GM23248 (cell line): ENCODE measurements at places on chromosomes 5 and 9. TPM values are rescaled to one million over a fixed set of nuclear protein-coding genes. Genes with fewer than 3 reads are reported as not detected.

GRCh38 chr5:16464664-16465543 lies 696 bp downstream of the ZNF622 start:
- DNase-seq = peak; percentile 63

- DNase-seq = no peak
These were observed 659.1 kb downstream of the EFNA5 start for GRCh38 chr5:107011605-107012004.

The MSMP gene
- not detected in 2 replicates for polyA plus RNA-seq

DNA sequence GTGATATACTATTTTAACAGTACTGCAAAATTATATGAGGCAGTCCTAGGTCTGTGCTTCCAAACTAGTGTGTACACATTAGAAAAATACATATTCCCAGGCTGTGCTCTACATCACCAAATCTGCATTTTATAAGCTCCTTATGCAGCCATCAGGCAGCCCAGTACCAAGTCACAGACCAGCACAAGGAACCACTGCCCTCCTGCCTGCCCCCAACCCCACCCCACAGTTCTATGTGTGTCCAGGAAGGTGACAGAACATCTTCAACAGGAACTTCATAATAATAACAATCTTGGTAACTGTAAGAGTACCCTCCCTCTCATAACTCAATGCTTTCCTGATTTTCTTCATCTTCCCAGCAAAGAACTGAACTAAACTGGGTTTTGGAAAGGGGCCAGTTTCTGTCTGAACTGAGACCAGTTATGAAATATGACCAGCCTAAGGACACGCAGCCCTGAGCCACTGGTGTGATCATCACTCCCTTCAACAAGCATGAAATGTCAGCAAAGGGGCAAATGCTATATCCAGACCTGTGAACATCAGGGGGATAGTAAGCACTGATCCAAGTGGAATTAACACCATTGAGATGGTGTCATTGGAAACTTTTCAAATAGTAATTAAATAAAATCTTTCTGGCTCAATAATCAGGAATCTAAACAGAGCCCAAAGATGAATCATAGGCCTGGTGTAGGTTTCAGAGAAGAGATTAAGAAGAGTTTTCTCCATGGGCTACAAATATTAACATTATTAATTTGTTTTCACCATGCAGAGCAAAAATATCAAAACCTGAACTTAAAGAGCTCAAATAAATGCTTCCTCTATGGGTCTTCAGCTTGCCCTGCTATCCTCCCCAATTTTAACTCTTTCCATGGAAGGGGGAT lies 82.1 kb downstream of the DPYSL3 start:
- DNase-seq = peak; percentile 57

The HEMGN gene
- polyA plus RNA-seq = not detected in 2 replicates

The PCDHGB1 gene
- polyA plus RNA-seq = 0.16 and 0.19 TPM in 2 replicates

The ENC1 gene
- 14.6 and 15.8 TPM in 2 replicates for polyA plus RNA-seq

The TSSK1B gene
- polyA plus RNA-seq = not detected in 2 replicates

- no peak for DNase-seq
These were observed 33.8 kb downstream of the NEUROG1 start for GRCh38 chr5:135501965-135502364.

The MCTP1 gene
- 0.08 and 0.23 TPM in 2 replicates for polyA plus RNA-seq

The LCN9 gene
- polyA plus RNA-seq = not detected in 2 replicates

DNA sequence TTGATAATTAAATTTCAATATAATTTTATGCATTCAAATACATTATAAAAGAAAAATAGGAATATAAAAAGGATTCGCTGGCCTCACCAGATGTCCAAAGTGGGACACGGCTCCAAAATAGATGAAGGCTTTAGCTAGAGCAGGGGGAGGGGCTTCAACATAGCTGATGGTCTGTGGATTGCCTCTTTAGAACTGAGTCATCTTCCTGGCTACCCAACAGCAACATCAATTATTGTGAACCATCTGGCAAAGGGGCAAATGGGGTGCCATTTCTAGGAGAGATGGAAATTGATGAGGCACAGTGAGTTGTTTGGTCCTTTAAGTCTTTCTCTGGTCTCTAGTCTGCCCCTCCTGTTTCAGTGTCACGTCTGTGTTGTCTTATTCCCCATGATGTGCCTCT lies 44.2 kb upstream of the CD180 start:
- DNase-seq = no peak

The CTXN3 gene
- not detected in 2 replicates for polyA plus RNA-seq

- no peak for DNase-seq
These were observed 343.7 kb downstream of the SPOCK1 start for GRCh38 chr5:137155261-137156000.

The SPATA6L gene
- polyA plus RNA-seq = 0.69 and 1.4 TPM in 2 replicates

DNA sequence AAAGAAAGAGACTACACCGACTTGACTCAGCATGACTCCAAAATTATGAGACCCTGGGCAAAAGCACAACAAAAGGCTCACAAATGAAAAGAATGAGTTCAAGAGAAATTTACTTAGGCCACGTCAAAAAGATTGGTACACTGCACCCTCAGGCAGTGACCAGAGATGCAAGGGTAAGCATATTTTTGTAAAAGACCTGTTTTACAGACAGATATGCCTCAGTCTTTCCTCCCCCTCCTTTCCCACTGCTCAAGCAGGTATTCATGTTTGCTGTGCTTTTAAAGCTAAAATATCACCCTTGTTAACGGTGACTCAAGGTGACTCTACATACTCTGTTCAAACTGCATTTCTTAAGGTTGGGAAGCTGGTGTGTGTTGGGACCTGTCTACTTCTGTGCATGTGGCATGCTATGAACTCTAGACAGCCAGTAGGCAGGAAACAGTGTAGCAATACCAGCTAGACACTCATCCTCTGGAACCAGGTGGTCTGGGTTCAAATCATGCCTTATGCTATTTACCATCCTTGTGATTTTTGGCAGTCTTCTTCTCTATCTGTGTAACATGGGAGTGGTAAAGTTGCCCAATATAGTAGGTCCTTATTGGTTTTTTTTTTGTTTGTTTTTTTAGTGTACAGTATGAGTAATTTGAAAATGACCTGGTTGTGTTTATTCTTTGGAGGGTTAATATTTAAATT lies 98.7 kb downstream of the TLE4 start:
- DNase-seq = peak; percentile 21

The IQGAP2 gene
- 0.11 TPM in 1 of 2 replicates, not detected in the other for polyA plus RNA-seq

- DNase-seq = peak; percentile 52
These were observed 1042.3 kb downstream of the CDH12 start for GRCh38 chr5:21810737-21811316.

- DNase-seq = no peak
These were observed 22.7 kb downstream of the ANKRD33B start for GRCh38 chr5:10586555-10586954.

GRCh38 chr5:130708754-130709153 lies 456.3 kb downstream of the HINT1 start:
- DNase-seq = no peak

GRCh38 chr5:76863001-76863400 lies 13.2 kb downstream of the S100Z start:
- no peak for DNase-seq

DNA sequence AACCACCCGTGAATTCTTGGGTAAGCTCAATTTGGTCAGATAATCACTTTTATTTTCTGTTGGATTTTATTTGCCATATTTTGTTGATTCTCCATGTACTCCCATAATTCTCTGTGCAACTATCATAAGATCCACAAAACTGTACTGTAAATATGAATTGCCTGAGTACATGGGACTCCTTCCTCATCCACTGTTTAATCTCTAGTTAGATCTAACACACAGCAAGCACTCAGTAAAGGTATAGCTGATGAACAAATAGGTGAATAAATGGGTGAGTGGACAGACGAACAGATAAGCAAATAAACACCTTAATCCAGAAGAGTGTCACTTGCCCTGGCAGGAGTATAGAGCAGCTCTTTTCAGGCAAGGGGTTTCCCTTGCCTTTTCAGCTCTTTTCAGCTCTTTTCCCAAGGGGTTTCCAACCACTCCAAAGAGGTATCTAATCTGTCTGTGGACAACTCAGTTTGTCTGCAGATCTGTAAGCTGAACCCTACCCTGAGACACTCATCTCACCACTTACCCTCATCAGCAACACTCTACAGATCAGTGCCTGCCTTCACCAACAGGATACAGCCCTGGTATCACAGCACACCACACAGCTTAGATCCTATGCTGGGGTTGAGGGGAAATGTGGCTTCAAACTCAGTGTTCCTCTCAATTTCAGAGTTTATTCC lies 51.2 kb downstream of the SIL1 start:
- no peak for DNase-seq

DNA sequence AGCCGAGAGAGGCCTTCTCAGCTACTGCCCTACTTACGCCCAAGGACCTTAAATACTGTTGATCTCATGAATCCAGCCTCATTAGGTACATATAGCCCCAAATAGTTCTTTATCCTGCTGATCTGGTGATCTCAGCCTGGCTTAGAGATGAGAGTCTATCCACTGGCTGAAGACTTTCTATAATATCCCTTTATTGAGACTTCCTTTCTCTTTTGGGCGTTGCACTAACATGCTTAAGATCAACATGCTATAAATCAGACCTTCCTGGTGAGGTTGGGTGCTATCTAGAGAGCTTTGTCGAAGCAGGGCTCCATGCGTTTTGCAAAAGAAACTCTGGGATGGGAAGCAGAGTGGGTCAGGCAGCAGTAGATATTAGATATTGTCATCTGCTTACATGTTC lies 44.0 kb upstream of the AGXT2 start:
- DNase-seq = no peak

GRCh38 chr9:72600671-72601070 lies 79.3 kb downstream of the TMC1 start:
- no peak for DNase-seq

The BHMT2 gene
- 6.2 and 7.0 TPM in 2 replicates for polyA plus RNA-seq

The SLC6A19 gene
- not detected in 2 replicates for polyA plus RNA-seq

DNA sequence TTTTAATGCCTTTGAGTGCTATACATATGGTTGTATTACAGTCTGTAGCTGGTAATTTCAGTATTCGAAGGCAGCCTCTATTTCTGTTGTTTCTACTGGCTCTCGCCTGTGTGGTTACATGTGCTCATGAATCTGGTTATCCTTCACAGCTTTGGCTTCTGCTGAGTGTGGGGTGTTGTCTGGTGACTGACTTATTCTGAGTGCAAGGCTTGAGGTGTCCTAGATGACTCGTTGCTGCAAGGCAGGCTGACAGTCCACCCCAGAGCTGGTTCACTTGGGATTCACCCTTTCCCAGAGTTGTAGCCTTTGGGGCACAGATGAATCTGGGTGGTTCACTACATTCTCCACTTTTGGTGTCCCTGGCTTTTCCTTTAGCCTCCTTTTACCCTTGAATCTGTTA lies 41.4 kb downstream of the PDE8B start:
- peak; percentile 36 for DNase-seq

GRCh38 chr5:62093976-62094375 lies 212.0 kb upstream of the KIF2A start:
- peak; percentile 26 for DNase-seq

The KCNN2 gene
- polyA plus RNA-seq = not detected in 2 replicates

GRCh38 chr5:55903121-55903701 lies 52.1 kb downstream of the IL31RA start:
- DNase-seq = no peak

GRCh38 chr5:166596043-166596442 lies 1695.4 kb upstream of the WWC1 start:
- DNase-seq = no peak

The IL9 gene
- polyA plus RNA-seq = not detected in 2 replicates

The MARCOL gene
- not detected in 2 replicates for polyA plus RNA-seq

DNA sequence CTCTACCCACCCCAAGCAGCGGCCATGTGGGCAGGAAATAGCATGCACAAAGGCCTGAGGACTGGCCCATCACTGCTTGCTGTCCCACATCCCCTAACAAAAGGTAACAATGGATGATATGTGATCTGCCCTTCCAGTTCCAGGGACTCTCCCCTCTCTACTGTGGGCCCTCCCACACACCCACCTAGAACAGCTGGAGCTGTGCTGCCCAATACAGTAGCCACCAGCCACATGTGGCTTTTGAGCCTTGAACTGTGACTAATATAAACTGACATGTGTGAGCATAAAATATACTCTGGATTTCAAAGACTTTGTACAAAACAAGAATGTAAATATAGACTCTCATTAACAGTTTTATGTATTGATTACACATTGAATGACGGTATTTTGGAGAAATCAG lies 78.1 kb downstream of the C5orf15 start:
- no peak for DNase-seq

DNA sequence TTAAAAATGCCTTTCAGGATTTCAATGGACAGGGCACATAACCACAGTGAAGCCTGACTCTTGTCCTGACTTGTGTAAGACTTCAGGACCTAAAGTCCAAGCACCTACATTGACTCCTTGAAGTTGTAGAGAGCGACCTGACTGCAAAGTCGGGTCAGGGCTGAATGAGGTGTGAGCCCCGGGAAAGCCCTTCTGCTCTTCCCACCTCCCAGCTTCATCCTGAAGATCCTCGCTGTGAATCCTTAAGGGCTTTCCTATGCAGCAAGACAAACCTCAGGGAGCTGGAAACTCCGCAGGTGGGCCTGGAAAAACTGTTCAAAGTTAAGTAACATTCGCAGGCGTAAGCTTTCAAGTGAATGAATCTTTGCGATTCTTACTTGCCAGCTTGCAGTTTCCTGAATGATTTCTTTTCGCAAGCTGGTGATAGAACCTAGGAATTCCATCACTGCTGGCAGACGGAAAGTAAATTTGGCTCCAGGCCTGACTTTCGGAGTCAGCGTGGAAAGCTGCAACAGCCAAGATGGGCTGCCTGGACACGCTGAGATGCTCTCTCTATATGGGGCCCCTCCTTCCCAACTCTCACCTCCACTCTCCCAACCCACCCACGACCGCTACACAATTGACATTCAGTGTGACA lies 10.9 kb downstream of the SEMA5A start:
- no peak for DNase-seq

The LHFPL2 gene
- polyA plus RNA-seq = 8.0 and 8.4 TPM in 2 replicates

DNA sequence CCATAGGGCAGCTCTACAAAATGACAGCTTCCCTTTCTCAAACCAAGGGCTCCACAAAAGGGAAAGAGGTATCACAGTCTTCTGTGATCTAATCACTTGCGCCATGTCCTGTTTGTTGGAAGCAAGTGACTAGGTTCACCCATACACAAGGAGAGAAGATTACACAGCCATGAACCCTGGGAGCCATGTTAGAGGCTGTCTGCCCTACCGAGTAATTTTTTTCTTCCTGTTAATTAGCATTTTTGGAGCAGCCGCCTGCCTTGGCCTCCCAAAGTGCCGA lies 33.2 kb upstream of the GOLPH3 start:
- DNase-seq = no peak

GRCh38 chr5:36605241-36605640 lies 1.2 kb upstream of the SLC1A3 start:
- peak; percentile 35 for DNase-seq

DNA sequence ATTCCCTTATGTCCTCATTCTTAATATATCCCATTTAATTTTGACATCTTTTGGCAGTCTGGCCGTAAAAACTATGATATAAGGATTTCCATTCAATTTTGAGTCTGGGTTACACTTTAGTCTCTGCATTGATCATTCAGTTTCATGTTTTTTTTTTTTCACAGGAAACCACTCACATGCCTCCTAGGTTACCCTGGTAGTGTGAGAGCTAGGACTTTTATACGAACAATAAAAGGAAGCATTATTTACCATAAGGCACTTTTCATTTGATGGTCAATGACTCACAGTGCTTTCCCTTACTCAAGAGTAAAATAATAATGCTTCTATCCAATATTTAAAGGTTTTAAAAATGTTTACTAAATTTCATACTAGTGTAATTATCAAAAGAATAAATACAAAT lies 16.4 kb upstream of the DMAC1 start:
- no peak for DNase-seq
